NCI-H460 (cell line): ENCODE measurements at places on chromosomes 5 and 9.

- DNase-seq: no peak
Observed at GRCh38 chr5:173045474-173045873, 10.7 kb upstream of the CREBRF start.

GRCh38 chr9:129665389-129665775 is at the start of gene PRRX2:
TSS of gene PRRX2 (plus strand) at chr9:129665647. CDS start at chr9:129665868, 221 bp downstream.
- DNase-seq: peak; percentile 15

GRCh38 chr5:91022518-91022917 is 360.6 kb downstream of the ARRDC3 start:
- no peak for DNase-seq

GRCh38 chr9:5025416-5025815 is 40.3 kb downstream of the JAK2 start:
- DNase-seq: no peak

- no peak for DNase-seq
Observed at GRCh38 chr5:124735169-124735858, 11.1 kb downstream of the ZNF608 start.

- no peak for DNase-seq
Observed at GRCh38 chr5:10311595-10312425, 4.1 kb upstream of the CMBL start.

DNA sequence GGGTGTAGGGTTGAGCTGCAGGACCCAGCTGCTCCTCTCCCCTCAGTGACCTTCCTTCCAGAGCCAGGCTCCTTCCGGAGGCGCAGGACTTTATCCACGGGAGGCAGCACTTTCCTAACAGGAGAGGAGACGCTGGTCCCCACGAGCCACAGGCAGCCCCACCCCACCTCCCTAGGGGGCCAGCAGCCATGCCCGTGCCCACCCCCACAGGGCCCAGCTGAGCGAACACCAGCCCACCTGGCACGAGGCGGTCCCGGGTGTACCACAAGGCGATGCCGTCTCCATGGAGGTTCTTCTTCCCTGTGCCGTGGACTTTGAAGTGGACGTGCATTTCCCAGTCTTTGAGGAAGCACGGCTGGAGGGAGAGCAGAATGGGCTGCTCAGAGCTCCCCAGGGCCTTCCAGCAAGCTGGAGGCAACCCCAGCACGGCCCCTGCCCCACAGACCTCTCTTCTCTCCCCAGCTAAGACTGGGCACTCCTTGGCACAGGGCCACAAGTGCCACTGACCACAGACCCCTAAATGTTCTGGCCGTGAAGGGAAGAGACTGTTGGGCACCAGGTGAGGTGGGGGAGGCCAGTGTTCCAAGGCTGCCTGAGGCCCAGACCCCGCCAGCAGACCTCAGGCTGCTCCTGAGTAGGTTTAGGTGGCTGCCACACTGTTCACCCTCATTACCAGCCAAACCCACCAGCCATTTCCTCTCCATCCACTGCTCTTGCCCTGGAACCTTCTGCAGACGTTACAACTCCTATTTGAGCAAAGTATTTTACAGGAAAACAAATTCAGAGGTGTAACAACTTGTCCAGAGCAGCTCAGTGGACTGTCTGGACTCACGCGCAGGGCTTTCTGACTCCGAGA is 13.0 kb downstream of the LMAN2 start:
- DNase-seq: no peak

DNA sequence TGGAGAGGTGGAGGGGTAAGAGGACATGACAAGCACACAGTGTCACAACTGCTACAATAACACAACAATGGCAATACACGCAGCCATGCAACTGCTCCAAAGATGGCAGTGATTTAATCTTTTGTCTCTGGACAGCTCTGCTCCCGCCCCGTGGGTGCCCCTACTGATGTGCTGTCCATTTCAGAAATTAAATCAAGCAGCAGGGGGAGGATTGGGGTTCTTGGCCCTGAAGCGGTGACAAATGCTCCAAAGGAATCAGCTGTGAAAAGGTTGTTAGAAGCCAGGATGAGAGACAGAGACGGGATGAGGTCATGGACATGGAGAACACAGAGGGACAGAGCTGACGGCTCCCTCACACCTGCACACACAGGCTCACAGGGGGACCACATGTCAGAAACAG is 22.6 kb downstream of the CNTFR start:
- DNase-seq: no peak

DNA sequence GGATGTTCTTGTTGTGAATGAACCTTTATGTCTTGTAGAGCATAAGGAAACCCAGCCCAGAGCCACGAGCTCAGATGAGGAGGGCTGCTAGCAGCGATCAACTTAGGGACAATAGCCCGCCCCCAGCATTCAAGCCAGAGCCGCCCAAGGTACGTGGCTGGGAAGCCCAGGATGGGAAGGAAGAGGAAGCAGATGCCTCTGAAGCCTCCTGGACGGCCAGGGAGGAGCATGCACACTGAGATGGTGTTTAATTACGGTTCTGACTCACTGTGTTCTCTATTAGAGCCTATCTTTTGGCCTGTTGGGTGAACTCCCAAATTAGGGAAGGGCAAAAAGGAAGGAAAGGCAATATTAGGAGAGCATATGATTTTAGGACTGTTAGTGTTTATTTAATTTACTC is 75.3 kb downstream of the TJP2 start:
- DNase-seq: no peak

DNA sequence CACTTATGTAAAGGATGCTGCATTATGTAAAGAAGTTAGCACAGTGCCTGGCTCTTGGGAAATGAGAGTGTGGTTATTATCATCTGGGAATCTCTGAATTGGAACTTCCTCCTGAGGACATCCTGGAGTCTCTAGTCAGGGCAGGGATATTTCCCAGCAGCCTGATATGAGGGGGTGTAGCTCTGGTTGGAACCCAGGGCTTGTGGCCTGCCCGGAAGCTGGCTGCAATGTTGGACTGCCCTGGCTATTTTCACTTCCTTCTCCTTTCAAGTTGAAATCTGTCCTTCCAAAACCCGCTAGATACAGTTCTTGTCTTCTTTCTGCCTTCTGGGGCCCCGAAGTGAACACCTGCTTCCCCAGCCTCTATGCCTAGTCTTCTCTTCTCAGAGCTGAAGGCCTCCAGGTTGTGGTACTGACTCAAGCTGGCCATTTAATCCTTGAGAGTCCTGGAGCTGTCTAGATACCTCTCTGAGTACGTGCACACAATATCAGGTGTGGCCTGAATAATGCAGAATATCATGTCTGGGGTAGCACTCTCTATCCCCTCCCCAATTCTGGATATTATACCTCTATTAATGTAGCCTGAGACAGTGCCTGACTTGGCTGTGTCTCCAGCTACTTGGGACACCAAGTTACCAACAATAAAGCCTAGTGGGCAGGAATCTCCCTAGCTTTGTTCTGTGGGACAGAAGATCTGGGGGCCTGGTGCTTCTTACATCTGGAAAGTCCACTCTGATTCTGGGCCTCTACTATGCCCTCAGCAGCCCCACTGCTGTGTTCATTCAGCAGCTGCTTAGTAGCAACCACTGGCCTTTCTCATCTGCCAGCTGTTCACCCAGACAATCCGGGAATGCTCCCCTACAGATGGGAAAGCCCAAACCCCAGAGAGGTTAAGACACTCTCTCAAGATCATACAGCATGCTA is 45.0 kb downstream of the SLC6A7 start:
- DNase-seq: no peak
